GM23338 (cell line): ENCODE measurements at places on chromosomes 1 and 21.

DNA sequence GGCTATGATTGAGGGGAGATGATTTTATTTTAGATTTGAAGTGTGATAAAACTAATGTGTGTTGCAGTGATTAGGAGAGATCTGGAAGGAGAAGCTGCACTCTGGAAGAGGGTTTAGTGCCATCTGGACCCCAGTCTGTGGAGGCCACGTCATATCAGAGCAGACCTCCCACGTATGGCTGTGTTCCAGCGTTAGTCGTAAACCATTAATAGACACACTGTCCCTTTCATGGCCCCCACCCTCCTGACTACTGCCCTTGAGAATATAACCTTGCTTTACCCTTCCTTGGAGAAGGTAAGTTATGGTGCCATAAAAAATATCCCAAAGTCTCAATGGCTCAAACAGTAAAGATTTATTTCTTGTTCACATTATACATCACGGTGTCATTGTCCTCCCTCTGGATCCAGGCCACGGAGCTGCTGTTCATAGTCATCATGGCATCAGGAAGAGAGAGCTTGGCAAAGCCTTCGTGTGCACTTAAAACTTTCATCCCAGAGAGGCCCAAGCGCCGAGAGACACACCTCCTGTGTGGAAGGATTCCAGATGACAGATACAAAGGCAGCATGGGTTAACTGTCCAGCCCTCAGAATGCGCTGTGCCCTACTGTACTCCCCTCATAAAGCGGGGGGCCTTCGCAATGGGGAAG is 33.2 kb downstream of the RHOU start:
- DNase-seq = no peak

GRCh38 chr1:72097851-72098570 is 184.3 kb downstream of the NEGR1 start:
- DNase-seq = no peak

- peak; percentile 74 for DNase-seq
These were observed 1.5 kb downstream of the PGBD5 start for GRCh38 chr1:230424391-230425251.

GRCh38 chr1:79501153-79501552 is 494.6 kb upstream of the ADGRL4 start:
- DNase-seq = no peak

DNA sequence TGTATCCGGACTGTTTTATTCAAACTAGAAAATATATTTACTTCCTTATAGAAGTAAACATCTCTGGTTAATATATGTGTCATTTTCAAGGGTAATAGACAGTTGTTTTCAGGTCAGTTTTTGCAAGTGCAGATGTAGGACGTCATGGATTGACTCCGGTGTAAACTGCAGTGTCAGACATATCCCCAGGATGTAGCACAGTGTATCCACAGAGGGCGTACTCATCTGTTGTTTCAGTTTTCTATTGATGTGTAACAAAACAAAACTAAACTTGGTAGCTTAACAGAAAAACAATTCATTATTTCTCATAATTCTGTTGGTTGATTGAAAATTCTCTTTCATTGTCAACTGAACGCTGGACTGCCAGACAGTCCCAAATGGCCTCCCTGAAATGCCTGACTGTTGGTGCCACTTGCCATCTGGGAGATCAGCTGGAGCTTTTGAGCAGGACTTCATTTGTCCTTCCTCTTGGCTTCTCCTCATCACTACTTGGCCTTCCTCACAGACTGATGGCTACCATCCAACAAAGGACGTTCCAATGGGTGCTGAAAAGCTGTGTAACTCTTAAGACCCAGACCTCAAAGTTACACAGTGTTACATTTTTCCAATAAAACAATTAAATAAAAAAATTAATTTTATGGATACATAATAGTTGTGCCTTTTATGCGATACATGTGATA is 181.6 kb downstream of the NCAM2 start:
- no peak for DNase-seq

GRCh38 chr1:6234502-6235295 is 1.1 kb downstream of the ICMT start:
- peak; percentile 5 for DNase-seq

DNA sequence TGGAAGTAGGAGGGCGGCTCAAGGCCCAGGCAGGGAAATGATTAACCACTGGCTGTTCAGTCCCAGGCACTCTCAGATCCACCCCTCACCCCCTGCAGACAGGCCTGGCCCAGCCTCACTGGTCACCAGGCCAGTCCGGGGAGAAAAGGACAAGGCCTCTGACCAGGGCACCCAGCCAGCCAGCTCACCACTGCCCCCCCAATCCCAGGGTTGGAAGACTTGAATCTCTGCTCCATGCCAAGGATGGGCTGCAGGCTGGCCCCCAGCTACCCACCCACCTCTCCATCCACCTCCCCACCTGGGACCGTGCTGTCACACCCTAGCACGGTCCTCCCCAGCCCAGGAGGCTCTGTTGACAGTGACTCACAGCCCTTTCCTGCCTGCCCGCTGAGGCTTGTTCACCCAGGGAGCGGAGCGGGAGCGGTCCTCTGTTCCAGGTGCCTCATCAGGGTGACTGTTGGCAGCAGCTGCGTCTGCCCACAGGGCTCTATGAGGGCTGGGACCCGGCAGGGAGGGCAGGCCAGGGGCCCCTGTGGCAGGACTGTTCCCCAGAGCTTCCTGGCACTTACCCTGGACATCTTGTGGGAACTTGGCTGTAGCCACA is 2.2 kb downstream of the LAD1 start:
- no peak for DNase-seq

- no peak for DNase-seq
These were observed 100.7 kb upstream of the OLFM3 start for GRCh38 chr1:102097451-102097850.

DNA sequence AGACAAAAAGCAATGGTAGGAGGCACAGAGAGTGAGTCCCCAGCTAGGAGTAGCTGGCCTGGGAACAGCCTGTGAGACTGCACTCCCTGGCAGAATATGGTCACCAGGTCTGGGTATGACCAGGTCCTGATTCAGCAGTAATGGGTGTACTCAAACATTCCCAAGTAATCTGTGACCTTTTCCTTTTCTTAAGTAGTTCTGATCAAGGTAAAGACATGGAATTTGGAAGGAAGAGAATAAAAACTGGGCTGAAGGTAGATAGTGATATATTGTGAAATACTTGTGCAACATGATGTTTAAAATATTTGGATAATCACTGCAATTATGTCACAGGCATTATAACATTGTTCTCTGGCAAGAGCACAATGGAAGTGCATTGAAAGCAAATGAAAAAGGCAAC is 147.2 kb upstream of the DPYD start:
- no peak for DNase-seq

- DNase-seq = no peak
These were observed 41.1 kb downstream of the GLIS1 start for GRCh38 chr1:53697721-53698383.

DNA sequence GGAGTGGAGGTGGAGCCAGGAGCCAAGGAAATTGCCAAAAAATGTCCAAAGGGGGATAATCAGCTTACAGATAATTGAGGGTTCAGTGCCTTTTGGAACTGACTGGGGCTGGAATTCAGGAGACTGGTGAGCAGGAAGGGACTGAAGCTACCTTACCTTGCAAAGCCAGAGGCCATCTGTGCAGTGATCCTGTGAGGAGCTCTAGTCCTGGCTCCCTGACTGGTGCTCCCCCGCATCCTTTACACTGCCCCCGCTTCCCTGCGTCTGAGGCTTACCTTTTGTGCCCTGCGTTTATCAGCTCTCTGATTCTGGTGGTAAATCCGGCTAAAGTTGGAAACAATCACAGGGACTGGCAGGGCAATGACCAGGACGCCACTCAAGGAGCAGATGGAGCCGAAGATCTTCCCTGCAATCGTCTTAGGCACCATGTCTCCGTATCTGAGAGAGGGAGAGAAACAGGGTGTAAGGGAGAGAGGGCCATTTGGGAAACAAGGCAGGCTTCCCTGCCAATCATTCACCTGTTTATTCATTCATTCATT is 31.0 kb downstream of the DDX20 start:
- no peak for DNase-seq

GRCh38 chr21:38721055-38721454 is 84.7 kb upstream of the ETS2 start:
- DNase-seq = peak; percentile 14

DNA sequence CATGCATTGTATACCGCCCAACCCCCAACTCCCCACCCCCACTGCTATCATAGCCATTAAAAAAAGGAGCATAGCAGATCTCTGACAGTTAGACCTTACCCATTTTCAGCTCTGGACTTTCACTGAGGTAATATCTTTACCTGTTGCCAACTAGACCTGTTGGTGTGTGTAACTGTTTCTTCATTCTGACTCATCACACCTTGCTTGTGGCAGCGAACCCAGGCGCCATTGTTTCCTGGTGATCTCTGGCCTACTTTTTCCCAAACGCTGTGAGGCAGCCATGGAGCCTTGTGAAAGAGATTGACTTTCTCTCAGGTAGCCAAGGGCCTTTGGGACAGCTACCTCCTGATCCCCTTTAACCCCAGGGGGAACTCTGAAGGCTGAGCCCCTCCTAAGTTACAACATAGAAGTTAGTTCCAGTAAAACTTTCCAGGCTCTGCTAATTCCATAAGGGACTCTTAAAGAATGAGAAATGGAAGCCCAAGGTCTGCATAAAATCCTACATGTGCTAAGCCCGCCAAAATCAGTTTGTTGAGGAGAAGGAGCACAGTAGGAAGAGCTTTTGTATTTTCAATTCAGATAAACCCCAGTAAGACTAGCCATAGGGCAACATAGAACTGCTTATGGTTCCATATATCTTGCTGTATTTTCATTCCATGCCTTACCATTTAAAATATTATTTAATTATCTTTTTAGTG is 196.1 kb upstream of the CAMK1G start:
- no peak for DNase-seq

DNA sequence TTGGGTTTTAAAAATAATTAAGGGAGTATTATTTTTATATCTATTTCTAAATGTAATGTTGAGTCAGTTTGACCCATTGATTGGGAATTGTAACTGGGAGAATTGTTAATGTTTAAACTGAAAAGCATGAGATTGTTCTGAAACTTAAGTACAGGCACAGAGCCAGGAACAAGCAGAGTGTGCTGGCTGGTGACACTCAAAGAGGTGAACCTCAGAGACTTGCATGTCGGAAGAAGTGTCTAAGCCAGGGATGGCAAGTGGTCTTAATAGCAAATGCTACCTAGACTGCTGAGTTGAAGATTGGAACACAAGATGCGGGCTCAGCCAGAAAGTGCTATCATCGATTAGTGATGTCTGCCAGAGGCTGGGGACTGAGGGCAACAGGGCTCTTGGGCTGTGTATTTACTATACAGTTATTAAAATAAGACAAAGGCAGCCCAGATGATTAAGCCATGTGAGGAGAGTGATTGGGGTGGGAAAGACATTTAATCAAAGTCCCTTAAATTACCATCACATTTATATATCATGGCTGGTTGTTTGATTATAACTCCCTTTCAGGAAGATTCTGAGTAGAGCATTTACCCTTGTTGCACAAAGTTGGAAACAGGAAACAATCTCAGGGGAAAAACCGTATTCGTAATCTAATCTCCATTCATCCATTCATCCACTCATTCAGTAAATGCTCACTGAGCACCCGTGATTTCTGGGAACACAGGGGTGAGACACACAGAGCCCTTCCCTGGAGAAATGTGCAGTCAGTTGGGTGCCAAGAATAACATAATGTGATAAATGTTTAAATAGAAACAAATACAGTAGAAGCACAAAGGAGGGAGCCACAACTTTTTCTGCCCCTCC is 42.8 kb downstream of the C8A start:
- no peak for DNase-seq

DNA sequence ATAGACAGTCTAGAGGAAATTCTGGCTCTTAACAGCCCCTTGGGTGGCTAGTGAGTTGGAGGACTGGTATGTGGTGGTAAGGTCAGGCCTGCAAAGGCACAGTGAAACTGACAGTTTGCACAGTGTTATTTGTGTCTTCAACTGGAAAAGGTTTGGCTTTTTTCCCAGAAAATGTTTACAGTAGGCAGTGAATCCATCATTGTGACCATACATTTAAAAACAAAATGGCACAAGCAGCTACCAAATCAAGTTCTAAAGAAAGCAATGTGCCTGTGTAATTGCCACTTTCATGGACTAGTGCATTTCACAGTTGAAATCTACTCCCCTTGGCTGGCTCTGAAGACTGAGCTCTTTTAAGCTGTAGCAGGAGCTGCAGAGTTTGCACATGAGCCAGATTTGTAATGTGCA is 24.8 kb downstream of the ATPAF1 start:
- DNase-seq = no peak

DNA sequence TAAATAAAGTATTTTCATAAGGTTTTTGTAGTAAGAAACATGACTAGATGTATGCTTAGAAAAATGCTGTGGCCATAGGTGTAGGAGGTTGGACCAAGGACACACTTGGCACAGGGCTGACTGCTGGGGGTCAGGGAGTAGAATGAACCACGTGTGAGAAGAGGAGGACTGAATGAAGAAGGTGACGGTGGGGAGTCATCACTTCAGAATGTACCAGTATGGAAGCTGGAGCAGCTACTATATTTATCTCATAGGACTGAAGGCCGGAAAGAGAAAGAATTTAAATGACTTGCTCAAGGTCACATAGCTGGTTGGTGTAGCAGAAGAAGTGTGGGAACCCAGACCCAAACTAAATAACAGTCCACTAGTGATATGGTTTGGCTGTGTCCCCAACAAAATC is 79.8 kb upstream of the HAO2 start:
- no peak for DNase-seq

- no peak for DNase-seq
These were observed 462.4 kb upstream of the RGS18 start for GRCh38 chr1:191695865-191696264.

- DNase-seq = no peak
These were observed 318.2 kb upstream of the PLXNA2 start for GRCh38 chr1:208562151-208562960.

- DNase-seq = peak; percentile 13
These were observed 15.5 kb upstream of the HMGB4 start for GRCh38 chr1:33848205-33848937.

GRCh38 chr1:57112148-57112547 is 146.3 kb upstream of the C8B start:
- DNase-seq = no peak

GRCh38 chr1:210828996-210829596 is 304.9 kb downstream of the KCNH1 start:
- DNase-seq = no peak

DNA sequence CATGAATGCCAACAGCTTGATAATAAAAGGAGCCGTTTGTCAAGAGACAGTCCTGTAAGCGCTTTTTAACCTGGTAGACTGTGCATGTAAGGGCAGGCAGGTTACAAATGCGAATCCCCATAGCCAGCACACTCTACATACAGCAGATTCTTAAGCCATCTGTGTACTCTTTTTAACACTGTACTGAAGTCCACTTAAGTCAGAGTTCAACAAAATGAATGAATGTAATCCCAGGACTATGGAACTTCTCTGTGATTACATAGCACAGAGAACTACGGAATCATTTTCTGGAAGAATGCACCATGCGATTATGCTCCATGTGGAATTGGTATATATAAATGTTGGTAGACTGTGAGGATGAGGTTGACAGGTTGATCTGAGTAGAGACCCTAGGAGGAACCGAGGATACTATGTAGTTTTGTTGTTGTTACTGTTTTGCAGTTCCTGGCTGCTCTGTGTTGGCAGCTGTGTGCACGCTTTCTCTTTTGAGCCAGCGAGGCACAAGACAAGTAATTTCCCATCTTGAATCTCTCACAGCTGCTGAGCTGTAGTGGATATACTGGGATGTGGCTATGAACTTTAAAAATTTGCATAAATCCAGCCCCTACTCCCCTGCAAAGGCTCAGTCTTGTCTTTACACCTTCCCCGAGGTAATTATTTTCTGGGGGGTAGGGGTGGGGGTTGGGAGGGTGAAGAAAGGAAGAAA is 21.9 kb downstream of the LRRC8D start:
- DNase-seq = no peak
